Spleen (tissue), 13 donors: ENCODE measurements at places on chromosomes 12 and 14.
A peak's percentile ranks its signal among the peaks of the same experiment; 100 is the strongest.

DNA sequence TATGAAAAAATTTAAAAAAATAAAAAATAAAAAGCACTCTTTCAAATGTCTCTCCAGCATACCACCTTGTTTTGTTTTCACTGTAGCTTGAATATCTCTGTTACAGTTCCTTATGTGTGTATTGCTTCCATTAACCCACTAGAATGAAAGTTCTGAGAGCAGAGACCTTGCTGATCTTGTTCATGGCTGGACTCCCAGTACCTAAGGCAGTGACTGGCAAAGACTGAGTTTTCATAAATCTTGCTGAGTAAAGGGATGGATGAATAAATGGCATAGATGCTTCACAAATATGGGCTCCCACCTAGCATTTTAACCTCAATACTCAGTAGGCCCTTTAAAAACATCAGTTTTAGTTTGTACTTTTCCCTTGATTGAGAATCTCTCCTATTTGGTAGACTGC, 915.9 kb downstream of the DIO2 start:
- no peak for DNase-seq

GRCh38 chr14:72781561-72782508, 112.1 kb downstream of the DPF3 start:
- no peak for DNase-seq

- no peak for DNase-seq
These were observed 8.6 kb upstream of the LPCAT3 start for GRCh38 chr12:7026854-7027253.

GRCh38 chr14:65948302-65948701, 535.8 kb downstream of the FUT8 start:
- DNase-seq = no peak

DNA sequence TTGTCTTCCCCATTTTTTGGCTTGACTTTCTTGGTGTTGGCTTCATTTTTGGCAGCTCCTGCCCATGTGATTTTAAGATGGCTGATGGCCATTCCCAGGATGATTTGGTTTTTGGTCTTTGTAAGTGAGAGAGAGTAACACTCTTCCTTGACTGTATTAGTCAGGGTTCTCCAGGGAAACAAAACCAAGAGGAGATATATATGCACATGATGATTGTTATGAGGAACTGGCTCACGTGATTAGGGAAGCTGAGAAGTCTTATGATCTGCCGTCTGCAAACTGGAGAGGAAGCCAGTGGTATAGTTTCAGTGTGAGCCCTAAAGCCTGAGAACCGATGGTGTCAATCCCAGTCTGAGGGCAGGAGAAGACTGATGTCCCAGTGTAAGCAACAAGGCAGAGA, 146.6 kb downstream of the NRXN3 start:
- no peak for DNase-seq

- DNase-seq = no peak
These were observed 243.3 kb upstream of the CRY1 start for GRCh38 chr12:107336695-107337094.

- no peak for DNase-seq
These were observed 36.0 kb downstream of the PTPN21 start for GRCh38 chr14:88518592-88519512.

GRCh38 chr14:68596211-68596610, 196.7 kb downstream of the ZFP36L1 start:
- no peak for DNase-seq

- no peak for DNase-seq
These were observed 356.2 kb downstream of the SNAPC1 start for GRCh38 chr14:62118461-62118860.

DNA sequence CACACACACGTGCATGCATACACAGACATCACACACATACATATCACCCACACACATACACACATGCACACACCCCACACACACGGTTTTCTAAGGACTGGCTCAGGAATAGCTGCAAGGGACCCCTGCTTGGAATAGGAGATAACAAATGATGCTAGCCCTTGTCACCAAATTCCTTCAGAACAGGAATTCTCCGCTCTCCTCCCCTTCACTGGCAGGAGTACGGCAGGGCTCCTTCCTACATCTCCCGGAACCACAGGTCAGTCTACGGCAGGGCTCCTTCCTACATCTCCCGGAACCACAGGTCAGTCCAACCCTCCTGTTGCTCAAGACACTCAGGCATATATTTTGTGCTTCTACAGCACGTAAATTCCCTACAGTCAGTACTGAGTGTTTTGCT, 23.9 kb downstream of the PHLDA1 start:
- DNase-seq = no peak

DNA sequence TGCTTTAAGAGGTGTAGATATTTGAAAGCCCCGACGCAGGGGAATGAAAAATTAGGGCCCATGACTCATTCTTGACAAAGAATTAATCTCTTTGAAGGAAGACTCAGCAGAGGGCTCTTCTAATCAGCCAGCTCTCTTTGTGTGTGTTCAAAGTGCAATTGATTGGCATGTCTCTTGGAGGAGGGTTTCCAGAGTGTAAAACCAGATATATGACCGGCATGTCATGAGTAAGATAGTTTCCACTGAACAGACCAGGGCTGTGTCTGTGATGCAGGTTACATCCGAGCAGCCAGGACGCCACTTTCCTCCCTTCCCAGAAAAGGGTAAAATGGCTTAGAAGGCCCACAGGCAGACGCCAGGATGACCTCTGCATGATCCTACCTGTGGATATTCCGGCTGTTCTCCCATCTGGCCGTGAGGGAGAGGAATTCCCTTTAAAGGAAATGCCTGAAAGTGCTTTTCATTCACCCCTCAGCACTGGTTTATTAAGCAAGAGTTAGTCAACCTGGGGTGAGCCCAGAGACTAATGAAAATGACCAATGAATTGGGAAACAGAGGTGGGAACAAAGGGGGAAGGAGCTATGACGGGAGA, 7.2 kb upstream of the KRT75 start:
- no peak for DNase-seq

- no peak for DNase-seq
These were observed 3.5 kb downstream of the FMNL3 start for GRCh38 chr12:49703647-49704137.

GRCh38 chr12:3317841-3318501, 173.0 kb upstream of the PRMT8 start:
- no peak for DNase-seq

GRCh38 chr12:622416-622815, 40.8 kb downstream of the NINJ2 start:
- DNase-seq = no peak

DNA sequence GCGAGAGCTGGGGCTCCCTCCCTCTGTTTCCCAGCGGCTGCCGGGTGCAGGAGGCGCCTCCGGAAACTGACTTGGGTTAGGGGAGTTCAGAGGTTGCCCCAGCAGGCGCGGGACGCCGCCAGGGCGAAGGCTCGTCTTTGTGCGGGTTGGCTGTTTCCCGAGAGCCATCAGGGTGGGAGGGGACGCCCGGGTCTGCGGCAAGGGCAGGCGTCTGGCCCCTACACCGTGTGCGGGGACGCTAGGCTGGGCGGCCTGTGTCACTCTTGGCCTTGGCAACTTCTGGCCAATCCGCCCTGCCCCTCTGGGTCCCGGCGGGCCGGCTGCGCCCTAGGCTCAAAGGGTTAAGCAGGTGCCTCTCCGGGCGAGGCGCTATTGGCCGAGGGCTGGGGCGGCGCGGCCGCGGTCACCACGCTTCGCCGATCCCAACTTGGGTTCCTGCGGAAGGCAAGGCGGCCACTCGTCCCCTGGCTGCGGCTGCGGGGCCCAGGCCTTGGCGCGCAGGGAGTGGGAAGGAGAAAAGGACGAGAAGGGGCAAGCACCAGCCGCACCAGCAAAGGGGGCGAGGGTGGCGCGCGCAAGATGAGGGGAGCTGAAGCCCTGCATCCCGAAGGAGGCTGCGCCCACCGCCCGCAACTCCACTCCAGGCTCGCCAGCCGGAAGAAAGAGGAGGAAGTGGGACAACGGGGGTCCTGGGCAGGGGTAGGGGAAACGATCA, 5.6 kb upstream of the NPAS3 start:
- peak; percentile 71 for DNase-seq

GRCh38 chr12:56304872-56305590, 4.9 kb upstream of the CS start:
- no peak for DNase-seq

GRCh38 chr12:81722004-81722403, 37.1 kb downstream of the PPFIA2 start:
- no peak for DNase-seq

GRCh38 chr14:41457393-41457792, 149.3 kb upstream of the LRFN5 start:
- no peak for DNase-seq

DNA sequence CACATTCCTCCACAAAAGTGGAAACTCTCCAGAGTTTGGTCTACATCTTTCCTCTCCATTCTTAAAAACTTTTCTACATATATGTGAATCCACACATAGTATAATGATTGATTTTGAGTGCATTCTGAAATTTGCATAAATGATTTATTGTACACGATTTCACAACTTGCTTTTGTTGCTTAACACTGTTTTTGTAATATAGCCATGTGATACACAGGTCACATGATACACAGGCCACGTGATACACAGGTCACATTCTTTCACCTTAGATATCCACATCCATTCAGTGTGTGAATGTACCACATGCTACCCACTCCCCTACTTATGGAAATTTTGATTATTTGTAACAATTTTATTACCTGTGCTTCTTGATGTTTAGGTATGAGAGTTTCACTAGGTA, 319.1 kb downstream of the ZFP36L1 start:
- no peak for DNase-seq

DNA sequence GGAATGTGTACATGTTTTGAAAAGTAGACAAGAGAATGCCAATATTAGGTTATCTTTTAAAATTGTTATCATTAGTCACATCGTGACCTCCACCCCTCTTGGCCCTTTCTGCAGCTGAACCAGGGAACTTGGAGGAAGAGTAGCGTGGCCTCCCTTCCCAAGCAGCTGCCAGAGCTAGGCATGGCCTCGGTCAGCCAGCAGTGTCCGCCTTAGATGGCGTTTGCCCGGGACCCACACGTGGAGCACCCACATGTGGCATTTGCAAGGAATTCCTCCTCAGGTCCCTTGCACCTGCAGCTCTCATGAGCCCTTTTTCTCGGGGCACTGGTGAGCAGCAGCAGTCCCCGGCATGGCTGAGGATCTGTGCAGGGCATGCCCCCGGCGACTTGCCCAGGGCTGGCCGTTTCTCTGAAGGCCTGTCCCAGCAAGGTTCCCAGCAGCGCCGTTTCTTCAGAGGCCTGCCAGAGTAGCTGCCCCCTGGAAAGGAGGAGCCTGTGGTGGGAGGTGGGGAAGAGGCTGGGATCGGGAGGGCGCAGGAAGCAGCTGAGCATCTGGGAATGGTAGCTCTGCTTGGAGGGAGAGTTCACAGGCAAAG, 10.8 kb downstream of the JDP2 start:
- no peak for DNase-seq

DNA sequence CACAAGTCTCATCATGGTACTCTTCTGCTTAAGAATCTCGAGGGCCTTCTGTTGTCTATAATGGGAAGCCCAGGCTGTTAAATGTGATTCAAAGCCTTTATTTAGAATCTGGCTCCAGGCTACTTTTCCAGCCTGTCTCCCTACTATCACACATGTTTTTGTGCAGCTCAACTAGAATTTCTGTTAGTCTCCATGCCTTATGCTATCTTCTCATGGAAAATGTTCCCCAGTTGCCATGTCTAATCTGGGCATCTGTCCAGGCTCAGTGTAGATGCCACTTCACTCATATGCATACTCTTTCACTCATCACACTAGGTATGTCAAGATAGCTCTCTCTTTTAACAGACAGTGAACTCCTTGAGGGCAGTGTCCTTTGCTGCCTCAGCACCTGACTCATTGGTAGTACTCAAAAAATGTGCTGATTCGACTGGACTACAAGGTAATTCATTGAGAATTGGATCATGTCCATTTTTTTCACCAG, 145.3 kb downstream of the TTLL5 start:
- DNase-seq = no peak

GRCh38 chr12:101777485-101777884, 38.2 kb upstream of the SYCP3 start:
- no peak for DNase-seq

- DNase-seq = no peak
These were observed 67.0 kb upstream of the RD3L start for GRCh38 chr14:104009297-104009696.

DNA sequence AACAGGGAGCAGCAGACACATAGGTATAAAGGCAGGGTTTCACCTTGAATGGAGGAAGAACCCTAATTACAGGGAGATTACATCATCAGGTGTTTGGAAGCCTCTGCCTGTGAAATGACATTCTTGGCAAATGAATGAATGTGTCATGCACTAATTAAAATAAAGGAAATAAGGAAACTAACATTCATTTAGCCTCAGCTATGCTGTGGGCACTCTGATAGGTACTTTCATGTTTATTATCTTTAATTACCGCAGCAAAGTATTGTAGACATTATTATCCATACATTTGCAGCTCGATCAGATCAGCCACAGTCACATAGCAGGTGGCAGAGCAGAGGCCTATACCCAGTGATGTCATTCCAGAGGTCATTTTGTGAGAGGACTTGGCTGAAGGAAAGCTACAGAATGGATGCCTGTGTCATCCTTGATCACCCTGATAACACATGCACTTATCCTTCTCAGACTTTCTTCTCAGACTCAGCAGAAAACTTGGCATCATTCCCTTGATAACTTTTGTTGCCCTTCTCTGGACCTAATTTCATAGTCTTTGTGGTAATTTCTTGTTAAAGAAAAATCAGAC, 18.4 kb downstream of the ZNF664 start:
- DNase-seq = no peak

GRCh38 chr14:65433646-65434045, 21.1 kb downstream of the FUT8 start:
- no peak for DNase-seq

DNA sequence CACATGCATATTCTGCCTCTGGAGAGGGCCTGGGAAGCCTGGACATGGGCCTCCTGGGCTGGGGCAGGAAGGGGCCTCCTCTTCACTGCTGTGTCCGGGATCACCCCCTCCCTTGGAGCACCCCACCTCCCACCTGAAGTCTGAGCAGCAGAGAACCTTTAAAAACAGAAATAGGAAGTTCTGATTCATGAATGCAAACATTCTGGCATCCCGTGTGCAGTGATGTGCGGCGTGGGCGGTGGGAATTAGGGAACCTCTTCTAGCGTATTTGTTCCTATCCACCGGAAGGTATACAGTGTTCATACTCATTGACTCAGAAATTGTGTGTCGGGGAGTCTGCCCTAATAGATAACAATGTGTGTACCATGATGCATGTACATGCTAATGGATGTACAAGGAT, 46.2 kb downstream of the C14orf132 start:
- DNase-seq = peak; percentile 41

- no peak for DNase-seq
These were observed 20.6 kb downstream of the RDH12 start for GRCh38 chr14:67722293-67722692.

DNA sequence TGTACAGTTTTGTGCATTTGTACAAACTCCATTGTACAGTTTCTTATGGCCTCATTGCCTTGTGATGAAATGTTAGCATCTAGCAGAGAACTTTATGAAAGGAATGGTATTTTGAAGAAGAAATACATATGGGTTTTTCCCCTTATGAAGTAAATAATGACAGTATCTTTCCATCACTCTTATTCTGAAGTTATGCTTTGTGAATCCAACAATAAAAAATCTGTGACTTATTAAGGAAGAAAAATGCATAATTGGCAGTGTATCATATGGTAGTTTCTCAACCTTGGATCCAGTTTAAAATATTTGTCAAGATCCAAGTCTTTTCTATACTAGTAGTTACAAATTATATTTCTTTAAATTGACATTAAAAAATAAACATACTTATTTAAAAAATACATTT, 859.1 kb upstream of the FLRT2 start:
- DNase-seq = no peak

- DNase-seq = no peak
These were observed 11.4 kb downstream of the KRT76 start for GRCh38 chr12:52765702-52766101.

GRCh38 chr12:18332173-18332572, 70.9 kb downstream of the PIK3C2G start:
- DNase-seq = no peak

GRCh38 chr14:99729991-99730875, 46.1 kb downstream of the CYP46A1 start:
- DNase-seq = peak; percentile 86
